ENCODE measurements at places on chromosomes 11 and 22.

DNA sequence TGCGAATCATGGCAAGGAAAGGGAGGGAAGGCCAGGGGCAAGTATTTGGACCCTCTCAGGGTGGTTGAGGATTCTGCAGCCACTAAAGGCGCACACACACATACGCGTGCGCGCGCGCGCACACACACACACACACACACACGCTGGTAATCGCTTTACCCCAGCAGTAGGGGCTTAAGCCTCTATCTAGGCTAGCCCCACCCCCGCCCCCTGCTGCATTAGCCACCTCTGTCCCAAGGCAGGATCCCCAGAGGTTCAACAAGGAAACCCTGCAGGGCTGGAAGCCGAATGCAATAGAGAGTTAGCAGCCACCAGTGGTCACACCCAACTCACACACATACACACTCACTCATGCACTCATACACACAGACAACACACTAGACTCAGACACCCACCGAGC, 28.6 kb upstream of the ELFN2 start:
- DNase-seq: no peak

DNA sequence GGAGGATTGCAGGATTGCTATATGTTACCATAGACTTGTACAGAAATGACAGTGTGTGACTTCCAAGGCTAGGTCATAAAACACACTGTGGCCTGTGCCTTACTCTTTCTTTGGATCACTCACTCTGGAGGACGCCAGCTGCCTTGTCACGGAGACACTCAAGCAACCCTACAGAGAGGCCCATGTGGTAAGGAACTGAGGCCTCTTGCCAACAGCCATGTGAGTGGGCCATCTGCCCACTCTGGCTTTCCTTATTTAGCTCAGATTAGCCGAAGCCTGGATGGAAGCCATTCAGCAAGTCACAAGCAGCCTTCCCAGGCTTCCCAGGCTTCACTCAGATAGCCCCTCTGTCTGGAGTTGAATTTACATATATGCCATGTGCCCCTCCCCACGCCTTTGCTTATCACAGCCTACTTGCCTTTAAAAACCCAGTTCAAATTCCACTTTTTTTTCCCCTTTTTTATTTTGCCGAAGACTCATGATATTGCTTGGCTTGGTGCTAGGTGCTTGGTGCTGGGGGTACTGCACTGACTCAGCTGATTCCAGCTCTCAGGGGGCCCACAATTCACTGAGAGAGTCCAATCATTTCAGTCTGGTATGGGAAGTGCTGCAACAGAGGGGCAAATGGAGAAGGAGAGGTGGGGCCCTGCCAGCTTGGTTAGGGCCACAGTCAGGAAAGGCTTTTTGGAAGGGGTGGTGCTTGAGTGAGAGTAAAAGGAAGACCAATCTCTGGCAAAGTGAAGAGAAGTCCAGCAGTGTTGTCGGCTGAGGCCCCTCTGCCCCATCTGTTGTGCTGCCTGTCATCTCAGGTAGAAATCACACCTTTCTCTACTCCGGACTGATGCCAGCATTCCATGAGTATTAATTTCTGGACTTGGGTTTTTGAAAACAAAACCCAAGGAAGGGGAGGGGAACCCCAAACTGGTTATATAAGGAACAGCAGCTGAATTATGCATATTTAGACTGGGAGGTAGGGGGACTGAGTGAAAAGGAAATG, 14.5 kb upstream of the P4HA3 start:
- no peak for DNase-seq

DNA sequence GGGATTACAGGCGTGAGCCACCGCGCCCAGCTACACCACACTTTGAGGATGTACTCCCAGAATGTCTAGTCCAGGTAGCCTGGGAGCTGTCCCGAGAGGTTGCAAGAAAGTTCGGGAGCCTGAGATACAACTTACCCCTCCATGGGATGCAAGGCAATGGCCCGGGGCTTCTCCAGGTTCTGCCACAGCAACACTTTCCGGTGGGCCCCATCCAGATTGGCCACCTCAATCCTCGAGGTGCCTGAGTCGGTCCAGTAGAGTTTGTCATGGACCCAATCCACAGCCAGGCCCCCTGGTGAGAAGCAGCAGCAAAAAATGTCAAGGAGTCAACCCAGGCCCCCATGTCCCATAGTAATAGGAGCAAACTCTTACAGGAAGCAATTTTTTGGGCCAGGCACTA, 25.5 kb downstream of the LRP4 start:
- DNase-seq: no peak

DNA sequence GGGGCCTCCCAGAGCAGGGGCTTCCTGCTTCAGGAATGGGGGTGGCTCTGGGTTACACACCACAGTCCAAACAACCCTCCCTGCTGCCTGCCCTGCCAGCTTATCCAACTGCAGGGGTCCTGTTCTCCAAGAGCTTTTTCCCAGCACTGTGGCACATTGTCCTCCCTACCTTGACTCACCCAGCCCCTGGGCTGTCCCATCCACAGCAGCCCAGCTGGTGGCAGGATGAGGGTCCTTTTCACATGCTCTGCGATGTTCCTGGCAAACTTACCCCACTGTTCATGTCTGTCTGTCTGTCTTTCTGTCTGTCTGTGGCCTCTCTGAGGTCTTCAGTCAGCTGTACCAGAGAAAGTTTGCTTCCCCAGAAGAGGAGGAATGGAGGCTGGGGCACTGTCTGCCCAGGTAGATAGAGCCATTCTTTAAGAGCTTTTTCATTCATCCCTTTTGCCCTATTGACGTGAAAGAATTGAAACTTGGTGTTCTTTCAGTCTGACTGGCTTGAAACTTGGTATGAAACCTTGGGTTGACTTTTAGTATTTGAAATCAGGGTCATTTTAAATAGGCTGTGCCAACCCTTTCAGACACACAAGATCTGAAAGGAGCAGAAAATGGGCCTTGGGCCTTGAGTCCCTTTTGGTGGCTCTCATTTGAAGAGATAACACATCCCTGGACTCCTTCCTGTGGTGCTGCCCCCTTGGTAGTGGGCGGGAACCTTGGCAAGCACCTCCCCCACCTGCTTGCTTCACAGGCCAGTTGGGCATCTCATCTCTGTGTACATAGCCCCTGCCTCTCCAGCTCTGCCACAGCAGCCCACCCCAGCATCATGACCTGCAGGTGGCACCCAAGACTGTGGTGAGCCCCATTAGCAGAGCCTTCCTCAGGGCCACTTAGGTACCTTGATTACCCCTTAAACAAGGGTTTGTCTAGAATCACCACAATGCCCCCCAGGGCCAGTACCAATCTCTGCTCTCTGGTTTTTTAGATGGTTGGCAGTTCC, 74.6 kb upstream of the SUSD2 start:
- peak; percentile 36 for DNase-seq

DNA sequence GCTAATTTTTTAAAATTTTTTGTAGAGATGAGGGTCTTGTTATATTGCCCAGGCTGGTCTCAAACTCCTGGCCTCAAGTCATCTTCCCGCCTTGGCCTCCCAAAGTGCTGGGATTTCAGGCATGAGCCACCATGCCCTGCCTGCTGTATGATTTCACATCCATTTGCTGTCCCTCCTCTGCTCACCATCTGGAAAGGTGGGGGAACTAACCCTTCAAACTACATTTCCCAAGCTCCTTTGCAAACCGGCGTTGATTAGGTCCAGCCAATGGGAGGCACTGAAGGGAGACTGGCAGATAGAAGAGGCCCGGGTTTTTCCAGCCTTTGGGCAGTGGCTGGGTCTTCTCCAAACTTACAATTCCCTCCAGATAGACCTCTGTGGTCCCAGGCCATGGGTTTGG, 19.3 kb downstream of the RFPL1 start:
- DNase-seq: no peak

DNA sequence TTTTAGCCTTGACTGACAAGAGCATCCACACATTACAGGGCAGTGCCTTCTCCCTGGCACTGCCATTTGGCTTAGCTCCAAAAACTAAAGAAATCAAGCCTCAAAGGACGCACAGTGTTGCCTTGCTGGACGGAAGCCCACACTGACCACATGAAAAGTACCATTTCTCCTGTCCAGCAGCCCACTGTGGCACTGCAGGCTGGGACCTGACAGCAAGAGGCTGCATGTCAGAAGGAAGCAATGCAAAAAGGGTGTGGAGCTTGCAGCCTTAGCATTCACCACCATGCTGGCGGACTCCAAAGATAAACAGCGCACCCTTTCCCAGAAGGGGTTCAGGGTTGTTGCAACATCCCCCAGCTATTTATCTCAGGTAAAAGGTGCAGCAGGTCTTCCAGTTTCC, 109.3 kb upstream of the BMAL1 start:
- no peak for DNase-seq

Measured in T-helper 2 cell (primary cell).